ENCODE measurements at places on chromosomes 5 and 9.

GRCh38 chr9:133943781-133944745 lies 48.1 kb downstream of the VAV2 start:
- DNase-seq, result no peak

DNA sequence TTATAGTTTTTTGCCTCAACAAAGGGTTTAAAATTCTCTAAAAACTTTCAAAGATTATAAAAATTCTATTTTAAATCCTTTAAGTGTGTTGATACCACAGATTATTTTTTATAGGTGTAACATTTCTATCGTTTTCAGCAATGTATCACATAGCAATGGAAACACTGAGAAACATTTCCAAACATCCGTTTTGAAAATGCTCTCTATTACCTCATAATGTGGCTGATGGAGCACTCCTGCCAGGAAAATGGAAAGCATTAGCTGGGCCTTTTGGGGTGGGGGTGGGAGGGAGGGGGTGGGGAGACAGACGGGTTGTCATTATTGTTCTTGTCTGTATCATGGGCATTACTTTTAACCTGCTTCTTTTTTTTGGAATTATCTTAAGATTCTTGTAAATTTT lies 516.5 kb downstream of the ACTL7B start:
- DNase-seq, result no peak

GRCh38 chr9:89786655-89787054 lies 181.8 kb downstream of the GADD45G start:
- DNase-seq, result no peak

DNA sequence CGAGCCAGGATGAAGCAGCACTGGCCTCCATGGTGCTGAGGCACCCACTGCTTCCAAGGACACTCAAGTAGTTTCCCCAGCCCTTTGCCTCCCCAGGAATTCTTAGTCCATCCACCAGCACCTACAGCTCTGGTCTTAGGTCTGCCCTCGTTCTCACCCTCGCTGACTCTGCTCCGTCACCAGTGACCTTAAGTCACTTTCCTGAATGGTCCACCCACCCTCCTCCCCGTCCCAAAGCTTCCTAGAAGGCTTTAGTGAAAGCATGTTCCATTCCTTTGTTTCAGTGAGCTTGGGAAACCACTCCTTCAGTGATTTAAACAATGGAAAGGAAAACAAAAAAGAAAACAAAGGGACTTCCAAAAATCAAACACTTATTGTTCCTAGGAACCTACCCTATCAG lies 54.6 kb upstream of the MAP3K1 start:
- no peak for DNase-seq

DNA sequence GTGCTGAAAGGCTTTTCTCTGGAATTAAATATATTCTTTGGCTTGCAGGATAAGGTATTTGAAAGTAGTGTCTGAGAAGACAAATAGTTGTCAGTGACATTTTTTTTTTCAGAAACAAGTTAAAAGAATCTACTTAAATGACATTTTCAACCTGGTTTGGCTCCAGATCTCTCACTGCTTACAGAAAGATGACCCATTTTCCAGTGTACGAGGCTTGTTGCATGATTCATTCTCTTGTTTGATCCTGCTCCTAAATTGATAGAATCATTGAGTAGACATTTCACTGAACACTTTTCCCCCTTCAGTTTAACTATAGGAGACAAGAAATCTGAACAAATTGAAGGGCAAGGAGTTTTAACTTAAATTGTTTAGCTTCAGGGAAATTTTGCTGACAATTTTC lies 546.1 kb downstream of the ZNF608 start:
- DNase-seq, result no peak

- no peak for DNase-seq
Observed at GRCh38 chr5:12022444-12022843, 118.2 kb upstream of the CTNND2 start.

DNA sequence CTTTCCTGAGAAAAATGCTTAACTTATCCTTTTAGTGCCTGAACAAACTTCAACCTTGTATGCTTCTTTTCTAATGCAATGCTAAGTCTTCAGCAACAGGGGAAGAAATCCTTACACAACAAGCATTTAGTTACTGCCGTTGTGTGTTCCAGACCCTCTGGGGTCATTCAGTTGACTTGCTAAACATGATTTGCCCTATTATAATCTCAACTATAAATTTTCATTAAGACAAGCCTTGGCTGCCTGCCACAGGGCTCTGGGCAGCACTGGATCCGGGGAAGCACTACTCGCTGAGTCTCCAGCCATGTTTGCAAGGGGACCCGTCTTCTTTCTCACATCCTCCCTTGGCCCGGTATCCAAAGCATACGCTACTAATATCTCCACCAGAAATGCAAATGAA lies 58.1 kb downstream of the PTCH1 start:
- DNase-seq, result no peak

- no peak for DNase-seq
Observed at GRCh38 chr5:57626703-57627102, 144.1 kb upstream of the ACTBL2 start.

DNA sequence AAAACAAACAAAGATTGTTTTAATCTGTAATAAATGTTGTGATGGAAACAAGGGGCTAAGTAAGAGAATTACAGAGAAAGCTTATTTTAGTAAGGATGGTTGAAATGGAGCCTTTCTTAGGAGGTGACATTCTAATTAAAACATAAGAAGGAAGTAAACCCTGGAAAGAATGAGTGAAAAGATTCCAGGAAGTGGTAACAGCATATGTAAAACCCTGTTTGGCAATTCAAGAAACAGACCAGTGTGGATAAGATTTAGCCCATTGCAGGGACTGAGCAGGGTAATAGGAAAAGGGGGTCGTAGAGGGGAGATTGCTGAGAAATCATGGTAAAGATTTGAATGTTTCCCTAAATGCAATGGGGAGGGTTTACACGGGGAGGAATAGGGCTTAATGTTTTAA lies 21.6 kb upstream of the PIP5K1B start:
- DNase-seq, result no peak

DNA sequence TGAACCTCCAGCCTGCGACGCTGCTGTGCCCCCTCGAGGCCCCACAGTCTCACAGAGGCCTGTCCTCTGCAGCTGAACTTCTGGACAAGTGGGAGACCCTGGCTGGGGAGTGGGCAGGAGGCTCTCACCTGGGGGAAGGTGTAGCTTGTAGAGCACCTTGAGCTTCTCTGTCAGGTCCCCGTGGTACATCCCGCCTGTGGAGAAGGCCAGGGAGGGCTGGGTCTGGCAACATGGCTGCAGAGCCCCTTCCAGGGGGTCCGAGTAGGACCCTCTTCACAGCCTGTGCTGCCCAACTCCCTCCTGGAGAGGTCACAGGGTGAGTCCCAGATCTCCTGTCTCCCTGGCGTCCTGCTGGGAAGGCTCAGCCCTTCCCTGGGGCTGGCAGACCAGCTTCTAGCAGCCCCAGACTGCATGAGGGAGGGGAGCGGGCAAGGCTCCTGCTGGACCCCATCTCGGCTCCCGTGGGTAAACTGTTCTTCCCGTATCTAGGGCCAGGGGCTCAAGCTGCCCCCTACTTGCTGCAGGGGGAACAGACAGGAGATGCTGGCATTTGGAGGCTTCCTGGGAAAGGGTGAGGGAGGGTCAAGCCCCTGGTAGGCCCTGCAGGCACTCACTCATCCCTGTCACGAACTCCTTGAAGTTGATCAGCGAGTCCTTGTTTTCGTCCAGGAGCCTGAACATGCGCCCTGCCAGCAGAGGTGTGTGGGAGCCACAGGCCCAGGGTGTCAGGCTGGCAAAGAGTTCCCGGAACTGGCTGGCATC lies 11.2 kb upstream of the MRNIP start:
- DNase-seq, result no peak

GRCh38 chr9:111483439-111483857 lies 735 bp downstream of the ECPAS start:
- DNase-seq, result no peak

DNA sequence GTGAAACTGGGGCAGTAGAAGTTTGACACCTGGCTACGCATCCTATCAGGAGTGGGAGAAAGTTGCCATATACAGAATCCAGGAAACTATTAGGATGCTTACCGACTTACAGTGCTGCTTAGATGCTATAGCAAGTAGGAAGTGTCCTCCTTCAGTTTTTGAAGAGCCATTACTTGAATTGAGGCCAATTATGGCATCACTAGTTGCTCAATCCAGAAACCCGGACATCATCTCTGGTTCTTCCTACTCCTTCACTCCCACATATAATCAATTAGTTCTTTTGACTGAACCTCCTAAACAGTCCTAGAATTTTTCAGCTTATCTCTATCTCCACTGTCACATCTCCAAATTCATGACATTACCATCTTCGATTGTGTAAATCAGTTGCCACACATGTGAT lies 41.8 kb upstream of the UGCG start:
- no peak for DNase-seq

- DNase-seq, result no peak
Observed at GRCh38 chr5:63050916-63051315, 472.3 kb downstream of the LRRC70 start.

DNA sequence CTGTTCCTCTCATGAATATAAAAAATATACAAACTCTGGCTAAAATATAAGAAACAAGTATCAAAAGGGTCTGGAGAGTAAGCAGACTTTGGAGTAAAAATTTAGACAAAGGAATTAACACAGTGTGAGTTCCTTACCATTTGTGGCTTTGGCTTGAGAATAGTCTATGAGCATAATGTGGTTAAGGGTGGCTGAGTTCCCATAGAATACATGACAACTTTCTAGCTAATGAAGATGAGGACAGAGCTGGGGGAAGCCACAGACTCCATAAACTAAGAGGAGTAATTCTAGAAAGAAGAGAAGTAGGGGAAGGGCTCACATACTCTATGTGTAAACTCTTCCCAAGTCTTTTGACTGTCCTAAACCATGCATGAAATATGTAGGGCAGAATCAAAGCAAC lies 79.4 kb downstream of the CAAP1 start:
- DNase-seq, result no peak

DNA sequence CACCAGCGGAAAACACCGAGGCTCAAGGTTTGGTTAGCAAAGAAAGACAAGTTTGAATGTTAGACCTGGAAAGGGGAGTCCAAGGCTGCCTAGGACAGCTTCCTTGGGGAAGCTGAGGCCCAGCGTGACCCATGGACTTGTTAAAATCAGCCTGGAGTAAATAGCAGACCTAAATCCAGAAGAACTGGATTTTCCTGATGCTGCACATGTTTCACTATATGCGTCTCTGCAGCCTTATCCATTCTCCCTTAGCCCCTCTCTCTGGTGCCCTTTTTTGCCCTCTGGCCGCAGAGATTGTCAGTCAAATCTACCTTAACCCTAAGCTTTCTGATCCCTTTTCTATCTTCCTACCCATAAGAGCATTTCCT lies 119.9 kb downstream of the NTRK2 start:
- no peak for DNase-seq

GRCh38 chr5:132635873-132636272 lies 22.1 kb upstream of the IL13 start:
- no peak for DNase-seq

DNA sequence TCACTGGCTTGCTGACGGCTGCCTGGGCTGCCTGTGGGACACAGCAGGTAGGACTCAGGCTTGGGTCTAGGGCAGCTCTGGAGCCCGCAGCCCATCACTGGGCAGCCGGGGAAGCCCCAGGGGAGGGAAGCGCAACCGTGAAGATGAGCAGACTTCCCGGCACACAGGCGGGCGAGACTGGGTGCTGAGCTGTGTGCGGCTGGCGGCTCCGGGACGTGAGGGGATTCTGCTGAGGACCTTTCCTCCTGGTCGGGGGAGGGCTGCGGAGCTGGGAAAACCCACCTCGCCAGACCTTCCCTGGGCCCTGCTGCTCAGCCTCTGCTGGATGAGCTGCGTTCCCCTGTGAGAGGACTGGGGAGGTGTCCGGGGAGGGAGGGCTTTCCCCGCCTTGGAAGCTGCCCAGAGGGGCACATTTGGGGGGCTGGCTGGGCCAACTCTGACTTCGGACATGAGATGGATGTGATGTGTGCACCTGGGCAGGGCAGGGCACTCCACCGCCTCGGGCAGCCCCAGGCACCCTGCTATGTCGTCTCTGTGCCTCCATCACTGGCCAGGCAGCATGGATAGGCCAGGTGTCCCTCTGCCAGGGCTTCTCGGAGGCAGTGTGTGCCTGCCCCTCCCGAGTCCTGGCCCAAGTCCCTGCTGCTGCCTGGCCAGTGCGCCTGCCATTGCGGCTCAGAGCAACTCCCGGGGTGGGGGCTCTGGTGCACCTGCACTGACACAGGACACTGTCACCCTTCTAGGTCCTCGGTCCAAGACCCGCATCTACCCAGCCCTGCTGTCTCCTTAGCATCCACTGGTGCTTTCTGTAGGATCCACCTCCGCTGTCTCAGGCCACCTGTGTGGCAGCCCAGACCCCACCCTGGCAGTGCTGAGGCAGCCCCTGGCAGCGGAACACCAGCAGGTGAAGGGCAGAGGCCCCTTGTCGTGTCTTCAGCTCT lies 66.4 kb downstream of the COL5A1 start:
- no peak for DNase-seq

GRCh38 chr9:112009656-112010055 lies 113.0 kb downstream of the UGCG start:
- DNase-seq, result no peak

DNA sequence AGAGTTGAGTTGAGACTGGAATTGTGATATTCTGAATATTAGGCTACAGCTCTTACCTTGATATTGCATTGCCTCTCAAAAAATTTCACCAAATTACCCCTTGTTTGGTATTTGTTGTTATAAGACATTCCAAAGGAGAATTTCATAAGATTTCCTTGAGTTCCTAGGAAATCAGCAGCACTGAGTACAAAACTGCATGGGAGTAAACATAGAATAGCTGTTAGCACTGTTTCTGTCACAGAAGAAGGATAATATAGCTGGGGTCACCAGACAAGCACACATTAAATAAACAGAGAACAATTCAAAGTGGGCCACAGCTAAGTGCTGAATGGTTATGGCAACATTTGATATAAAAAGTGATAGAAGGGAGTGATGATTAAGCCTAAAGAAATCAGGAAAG lies 724.3 kb downstream of the PRELID2 start:
- DNase-seq, result no peak

DNA sequence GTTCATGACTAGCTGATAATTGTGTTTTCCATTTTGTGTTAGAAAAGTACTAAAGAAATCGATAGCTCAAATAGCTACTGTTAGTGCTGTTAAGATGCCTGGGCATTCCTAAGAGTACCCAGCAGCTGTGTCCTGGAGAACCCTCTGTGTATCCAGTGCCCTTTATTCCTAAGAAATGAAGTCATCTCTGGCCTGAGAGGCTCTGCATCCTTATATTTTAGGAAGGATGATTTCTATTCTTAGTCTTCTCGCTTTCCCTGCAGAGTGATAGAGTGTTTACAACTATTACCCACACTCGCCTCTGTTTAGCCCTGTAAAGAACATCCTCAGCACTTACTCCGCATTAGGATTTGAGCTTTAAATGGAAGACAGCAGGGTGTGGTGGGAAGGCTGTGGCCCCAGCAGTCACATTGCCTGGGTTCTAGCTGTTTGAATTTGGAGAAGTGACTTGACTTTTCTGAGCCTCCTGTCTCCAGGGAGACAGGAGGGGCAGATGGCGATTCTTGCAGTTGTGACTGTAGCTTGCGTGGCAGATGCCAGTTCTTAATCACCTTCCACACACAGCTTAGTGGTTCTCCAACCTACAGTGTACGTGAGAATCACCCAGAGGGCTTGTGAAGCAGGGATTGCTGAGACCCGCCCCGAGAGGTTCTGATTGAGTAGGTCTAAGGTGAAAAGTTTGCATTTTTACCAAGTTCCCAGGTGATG lies 177.2 kb upstream of the PITX1 start:
- DNase-seq, result no peak
